ENCODE measurements at places on chromosomes 7 and 10.

DNA sequence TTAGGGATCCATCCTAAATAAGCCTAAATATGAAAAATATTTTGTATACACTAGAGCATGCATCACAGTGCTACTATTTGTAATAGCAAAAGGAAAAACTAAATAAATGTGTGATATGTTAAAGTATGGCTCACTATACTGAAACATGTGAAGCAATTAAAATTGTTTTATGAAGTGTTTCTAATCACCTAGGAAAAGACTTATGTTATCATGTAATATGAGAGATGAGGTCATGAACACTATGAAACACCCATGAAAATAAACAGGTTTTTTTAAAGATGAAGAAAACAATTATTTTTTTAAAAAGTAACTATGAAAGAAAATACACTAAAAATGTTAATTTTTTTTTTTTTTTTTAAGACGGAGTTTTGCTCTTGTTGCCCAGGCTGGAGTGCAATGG, 16.8 kb upstream of the ARHGAP12 start:
- DNase-seq = no peak

DNA sequence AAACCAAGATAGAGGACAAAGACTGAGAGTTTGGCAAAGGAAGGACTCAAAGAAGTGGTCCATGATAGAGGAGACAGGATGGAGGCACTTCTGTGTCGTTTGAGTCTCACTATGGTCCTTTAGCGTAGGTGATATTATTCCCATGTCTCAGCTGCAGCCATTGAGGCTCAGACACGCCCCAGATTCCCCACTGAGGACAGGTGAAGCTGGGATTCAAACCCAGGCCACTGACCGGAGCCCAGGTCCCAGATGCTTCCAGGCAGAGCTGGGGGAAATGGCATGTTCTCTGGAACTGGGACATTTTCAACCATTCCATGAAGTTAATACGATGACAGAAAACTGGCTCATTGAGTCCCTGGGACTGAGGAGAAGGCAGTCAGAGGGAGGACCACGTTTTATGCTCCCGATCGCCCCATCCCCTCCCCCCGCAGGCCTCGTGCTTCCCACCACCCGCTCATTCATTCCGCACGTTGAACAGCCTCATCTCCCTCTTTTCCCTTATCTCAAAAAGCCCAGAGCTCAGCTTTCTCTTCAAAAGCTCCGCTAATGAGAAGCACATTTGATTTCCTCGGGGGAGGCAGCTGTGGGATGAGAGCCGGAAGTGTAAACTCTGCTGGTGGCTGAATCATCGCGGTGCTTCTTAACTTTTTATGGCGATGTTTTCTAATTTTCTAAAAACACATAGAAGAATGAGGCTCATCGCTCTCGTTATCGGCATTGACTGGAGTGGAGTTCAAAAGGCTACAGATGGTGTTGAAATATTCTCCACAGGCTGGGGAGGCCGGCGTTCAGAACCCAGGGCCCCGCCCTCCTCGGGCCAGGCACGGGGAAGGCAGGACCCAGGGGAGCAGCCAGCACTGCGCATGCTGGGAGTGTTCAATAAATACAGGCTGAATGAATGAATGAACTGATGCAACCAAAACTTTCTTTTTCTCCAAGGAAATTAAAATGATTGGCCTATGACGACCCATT, 64.0 kb downstream of the OAT start:
- DNase-seq = no peak

DNA sequence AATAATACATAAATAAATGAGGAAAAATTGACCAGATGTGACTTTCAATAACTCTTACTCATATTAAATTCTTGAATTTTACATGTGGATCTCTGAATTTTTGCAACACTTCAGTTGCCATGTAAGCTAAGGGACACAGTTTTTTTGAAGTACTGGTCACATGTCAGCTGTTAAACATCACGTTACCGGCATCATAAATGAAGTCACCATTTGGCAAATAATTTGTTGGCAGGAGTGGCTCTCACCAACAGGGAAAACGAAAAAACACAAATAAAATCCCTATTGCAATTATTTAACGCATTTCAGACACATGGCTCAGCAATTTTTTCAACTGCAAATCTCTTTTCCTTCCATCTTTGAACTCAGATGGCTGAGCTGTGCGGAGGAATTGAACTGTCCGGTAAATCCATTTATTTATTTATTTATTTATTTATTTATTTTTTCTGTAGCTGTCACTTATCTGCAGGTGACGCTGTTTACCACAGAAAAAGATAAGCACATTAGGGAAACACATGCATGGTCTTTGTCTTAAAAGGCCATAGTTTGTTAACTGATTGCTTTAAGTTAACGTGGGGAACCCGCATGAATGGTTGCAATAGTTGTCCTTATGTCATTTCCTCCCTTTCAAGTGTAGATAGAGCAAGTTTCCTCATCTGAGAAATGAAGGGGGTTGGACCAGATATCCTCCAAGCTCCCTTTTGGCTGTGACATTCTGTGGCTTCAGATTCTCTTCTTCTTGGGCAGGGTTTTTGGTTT, 64.7 kb upstream of the JAZF1 start:
- DNase-seq = no peak

DNA sequence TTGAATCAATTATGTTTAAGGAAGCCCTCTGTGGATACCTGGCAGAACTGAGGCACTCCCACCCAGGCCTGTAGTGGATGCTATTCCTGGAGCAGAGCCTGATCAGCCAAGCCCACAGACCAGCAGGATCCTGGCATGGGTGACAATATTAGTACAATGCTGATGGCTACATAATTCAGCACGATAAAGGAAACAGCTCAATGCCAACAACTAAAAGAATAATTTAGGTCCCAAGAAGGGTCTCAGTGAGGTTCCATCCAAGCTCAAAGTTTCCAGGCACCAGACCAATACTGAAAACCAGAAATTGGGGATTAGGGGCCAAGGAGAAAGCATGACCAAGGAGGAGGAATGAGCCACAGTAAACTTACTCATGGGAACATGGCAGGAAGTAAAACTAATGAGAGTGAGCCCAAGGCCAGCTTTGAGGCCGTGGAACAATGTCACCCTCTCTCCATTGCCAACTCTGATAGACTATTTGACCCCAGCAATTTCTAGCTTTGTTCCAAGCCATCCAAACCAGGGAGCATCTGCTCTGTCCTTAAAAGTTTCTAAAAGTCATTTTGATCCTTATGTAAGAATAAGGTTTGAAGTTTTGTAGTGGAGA, 1082.4 kb downstream of the KCNMA1 start:
- no peak for DNase-seq

DNA sequence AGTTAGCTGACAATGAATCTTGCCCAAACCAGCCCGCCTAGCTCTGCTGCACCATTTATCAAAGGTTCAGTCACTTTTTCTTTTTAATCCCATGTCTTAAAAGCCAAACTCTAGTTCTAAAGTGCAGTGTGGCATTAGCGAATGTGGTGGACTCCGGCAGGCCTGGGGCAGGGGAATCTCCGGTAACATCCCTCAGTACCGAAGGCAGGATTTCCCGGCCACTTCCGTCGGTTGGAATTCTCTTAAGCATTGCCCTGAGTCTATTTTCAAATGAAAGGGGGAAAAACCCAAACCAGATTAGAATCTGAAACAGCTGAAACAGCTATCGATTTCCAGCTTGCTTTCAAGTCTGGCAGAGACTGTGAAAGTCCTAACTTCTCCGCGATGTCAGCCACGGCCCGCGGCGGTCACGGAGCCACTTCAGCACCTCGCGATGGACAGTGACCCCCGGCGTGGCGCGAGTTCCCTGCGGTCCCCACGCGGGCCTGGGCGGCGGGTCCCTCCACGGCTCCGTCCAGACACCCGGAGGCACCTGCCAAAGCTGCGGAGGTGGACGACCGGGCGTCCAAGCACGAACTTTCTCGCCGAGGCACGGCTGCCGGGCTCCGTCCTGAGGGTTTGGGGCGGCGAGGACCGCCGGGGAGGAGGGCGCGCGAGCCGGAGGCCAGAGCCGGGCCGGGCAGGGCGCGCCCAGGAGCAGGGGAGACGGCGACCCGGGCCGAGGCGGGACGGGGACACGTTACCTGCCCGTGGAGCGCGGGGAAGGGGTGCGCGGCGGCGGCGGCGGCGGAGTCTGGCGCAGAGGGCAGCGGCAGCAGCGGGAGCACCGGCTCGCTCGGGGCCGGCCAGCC, 745 bp downstream of the TCERG1L start:
- DNase-seq = no peak

- no peak for DNase-seq
Observed at GRCh38 chr10:110506448-110506847, 8.7 kb downstream of the DUSP5 start.

DNA sequence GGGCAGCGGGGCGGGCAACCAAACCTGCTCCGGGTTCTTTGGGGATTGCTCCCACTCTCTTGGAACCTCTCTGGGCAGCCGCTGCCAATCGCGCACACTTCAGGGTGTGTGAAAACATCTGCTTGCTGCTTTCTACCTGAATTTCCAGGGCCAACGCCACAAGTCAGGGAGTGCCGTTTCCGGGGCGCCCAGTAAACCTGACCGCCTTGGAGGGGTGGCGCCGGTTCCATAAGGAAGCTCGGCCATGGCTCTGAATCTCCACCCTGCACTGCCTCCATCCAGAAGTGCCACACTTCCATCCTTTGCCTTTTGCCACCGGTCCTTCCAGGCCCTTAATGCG, 679 bp upstream of the AFAP1L2 start:
- no peak for DNase-seq

DNA sequence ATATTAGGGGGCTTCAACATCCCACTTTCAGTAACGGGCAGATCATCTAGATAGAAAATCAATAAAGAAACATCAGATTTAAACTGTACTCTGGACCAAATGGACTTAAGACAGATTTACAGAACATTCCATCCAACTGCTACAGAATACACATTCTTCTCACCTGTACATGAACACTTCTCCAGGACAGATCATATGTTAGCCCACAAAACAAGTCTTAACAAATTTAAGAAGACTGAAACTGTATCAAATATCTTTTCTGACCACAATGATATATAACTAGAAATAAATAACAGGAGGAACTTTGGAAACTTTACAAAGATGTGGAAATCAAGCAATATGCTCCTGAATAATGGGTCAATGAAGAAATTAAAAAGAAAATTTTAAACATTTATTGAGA, 86.7 kb downstream of the MICU1 start:
- no peak for DNase-seq

- DNase-seq = no peak
Observed at GRCh38 chr7:69017208-69017607, 581.1 kb upstream of the AUTS2 start.

- DNase-seq = no peak
Observed at GRCh38 chr10:18224626-18225445, 84.6 kb downstream of the CACNB2 start.

GRCh38 chr7:76409537-76409936, at the start of gene SSC4D:
TSS of gene SSC4D (minus strand) at chr7:76409697. CDS start at chr7:76404439, 5,258 bp downstream.
- DNase-seq = no peak

- no peak for DNase-seq
Observed at GRCh38 chr7:85011127-85011526, 175.7 kb downstream of the SEMA3D start.

GRCh38 chr7:96826089-96826488, 116.4 kb upstream of the SEM1 start:
- DNase-seq = no peak

DNA sequence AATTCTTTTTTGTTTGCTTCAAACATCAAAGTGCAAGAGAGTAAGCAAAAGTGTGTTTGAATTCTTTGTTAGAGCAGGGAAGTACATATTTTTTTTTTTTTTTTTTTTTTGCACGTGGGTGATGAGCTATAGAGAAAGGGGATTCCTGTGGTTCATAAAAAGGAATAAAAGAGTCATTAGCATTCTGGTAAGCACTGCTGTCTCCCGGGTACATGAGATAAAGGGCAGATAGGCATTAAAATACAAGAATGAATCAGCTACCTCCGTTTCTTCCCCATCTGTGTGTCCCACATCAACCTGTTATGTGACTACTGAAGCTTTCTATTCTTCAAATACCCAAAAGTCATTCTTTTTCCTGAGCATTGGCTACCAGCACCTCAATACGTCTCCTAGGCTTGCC, 102.4 kb upstream of the SEMA3D start:
- DNase-seq = no peak

GRCh38 chr7:26461518-26461917, 169.9 kb downstream of the SNX10 start:
- no peak for DNase-seq

DNA sequence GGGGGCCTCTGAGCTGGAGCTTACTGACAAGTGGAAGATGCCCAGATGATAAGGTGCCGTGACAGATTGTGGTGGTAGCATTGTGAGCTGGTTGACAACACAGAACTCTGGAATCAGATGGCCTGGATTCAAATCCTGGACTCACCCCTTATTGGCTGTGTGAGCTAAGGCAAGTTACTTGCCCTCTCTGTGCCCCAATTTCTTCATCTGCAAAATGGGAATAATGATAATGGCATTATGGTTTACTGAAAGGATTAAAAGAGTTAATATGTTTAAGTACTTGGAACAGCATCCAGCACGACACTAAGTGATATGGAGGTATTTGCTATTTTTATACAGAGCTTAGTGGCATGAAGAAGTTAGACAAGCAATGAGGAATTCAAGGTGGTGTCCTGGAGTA, 465.9 kb upstream of the GALNT17 start:
- no peak for DNase-seq

DNA sequence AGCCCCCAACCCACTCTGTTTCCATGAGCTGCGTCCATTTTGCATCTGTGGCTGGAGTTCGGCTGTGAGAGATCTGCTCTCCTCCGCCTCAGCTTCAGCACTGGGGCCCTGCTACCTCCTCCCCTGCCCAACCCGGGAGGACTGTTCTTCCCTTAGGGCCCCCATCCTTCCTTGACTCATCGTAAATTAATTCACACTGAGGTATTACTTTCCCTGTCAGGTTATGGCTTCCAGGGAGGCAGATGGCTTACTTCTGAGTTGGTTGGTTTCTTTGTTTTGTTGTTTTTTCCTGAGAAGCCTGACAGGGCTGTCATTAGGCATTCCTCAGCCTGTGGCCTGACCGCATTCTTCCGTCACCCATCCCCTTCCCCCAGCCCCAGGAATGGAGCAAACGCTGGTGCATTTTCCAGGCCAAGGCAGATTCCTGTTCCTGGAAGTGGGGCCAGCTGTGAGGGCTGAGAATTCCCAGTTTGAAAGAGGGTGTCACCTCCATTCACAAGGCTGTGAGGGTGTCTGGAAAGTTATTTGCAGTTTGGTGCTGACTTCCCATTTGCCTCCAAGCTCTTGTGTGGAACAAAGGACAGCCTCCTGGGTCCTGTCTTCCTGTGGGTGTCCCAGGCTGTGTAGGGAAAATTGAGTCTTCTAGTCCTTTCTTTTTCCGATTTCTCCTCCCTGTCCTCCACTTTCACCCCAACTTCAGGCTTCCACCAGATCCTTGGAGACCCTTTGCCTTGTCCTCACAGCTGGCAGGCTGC, 11.7 kb downstream of the CPA5 start:
- no peak for DNase-seq

GRCh38 chr7:158685693-158686092, 18.9 kb downstream of the NCAPG2 start:
- DNase-seq = no peak

- DNase-seq = no peak
Observed at GRCh38 chr7:102273749-102274712, 12.6 kb upstream of the SH2B2 start.

- no peak for DNase-seq
Observed at GRCh38 chr10:24208661-24209431, at the start of gene KIAA1217. TSS of gene KIAA1217 (plus strand) at chr10:24209138. CDS start at chr10:24209194, 56 bp downstream.

Data from stimulated activated CD8-positive, alpha-beta memory T cell treated with anti-CD3 and anti-CD28 coated beads, Interleukin-7, amount 100 ng/mL, for 48 hours (primary cell).